ENCODE measurements at places on chromosomes 4 and X.

- DNase-seq: no peak
These were observed 738.4 kb downstream of the PCDH18 start for GRCh38 chr4:136793848-136794247.

DNA sequence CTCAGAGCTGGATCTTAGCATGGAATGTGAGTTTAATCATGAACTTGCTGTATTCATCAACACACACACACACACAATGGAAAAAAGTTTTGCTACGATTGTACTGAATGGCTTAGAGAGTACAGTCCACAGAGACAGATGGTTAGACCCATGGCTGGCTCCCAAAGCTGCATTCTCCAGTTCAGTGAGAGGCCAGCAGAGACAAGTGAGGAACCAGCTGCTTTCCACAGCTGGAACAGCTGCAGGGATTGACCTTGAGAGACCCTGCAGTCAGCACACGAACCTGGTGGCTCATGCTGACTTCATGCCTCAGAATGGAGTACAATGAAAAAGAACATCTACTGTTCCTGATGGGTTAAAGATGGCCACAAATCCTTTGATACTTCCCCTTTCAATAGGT is 94.5 kb downstream of the DHX15 start:
- DNase-seq: no peak

- no peak for DNase-seq
These were observed 32.9 kb downstream of the STIM2 start for GRCh38 chr4:26893491-26893890.

- DNase-seq: no peak
These were observed 215.3 kb upstream of the CXorf66 start for GRCh38 chrX:140180585-140180984.

DNA sequence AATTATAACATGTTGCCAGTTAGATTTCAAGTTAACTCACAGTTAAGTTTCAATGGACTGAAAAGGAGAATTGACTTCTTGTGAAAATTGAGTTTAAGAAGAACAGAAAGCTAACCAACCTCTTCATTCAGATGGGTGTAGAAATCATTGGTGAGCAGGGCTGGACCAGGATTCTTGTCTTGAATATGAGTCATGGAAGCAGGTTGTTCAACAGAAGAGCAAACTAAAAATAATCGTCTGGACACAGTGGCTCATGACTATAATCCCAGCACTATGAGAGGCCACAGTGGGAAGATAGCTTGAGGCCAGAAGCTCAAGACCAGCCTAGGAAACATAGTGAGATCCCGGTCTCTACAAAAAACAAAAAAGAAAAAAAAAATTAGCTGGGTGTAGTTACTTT is 98.2 kb downstream of the ARSJ start:
- DNase-seq: no peak
